ENCODE measurements at places on chromosomes 6 and 20. TPM values are rescaled to one million over a fixed set of nuclear protein-coding genes. Genes with fewer than 3 reads are reported as not detected.

SIGLEC1 gene
- under 0.01 TPM for total RNA-seq

TREML1 gene
- total RNA-seq, result not detected

ACTL10 gene
- 2.7 TPM for total RNA-seq

NRSN1 gene
- total RNA-seq, result not detected

OPN5 gene
- total RNA-seq, result not detected

RAET1G gene
- total RNA-seq, result not detected

UFL1 gene
- 34.3 TPM for total RNA-seq

B3GALT4 gene
- total RNA-seq, result 2.5 TPM

STMND1 gene
- total RNA-seq, result not detected

PRPH2 gene
- 0.58 TPM for total RNA-seq

GPX5 gene
- not detected for total RNA-seq

SLC13A3 gene
- total RNA-seq, result 0.38 TPM

EEF1A2 gene
- 0.38 TPM for total RNA-seq

Data from regular cardiac myocyte (primary cell).